Hypothalamus (tissue), 51 donors: ENCODE measurements at places on chromosomes 6 and 20.

- no peak for DNase-seq
These were observed 36.9 kb upstream of the SLC16A10 start for GRCh38 chr6:111050261-111051023.

DNA sequence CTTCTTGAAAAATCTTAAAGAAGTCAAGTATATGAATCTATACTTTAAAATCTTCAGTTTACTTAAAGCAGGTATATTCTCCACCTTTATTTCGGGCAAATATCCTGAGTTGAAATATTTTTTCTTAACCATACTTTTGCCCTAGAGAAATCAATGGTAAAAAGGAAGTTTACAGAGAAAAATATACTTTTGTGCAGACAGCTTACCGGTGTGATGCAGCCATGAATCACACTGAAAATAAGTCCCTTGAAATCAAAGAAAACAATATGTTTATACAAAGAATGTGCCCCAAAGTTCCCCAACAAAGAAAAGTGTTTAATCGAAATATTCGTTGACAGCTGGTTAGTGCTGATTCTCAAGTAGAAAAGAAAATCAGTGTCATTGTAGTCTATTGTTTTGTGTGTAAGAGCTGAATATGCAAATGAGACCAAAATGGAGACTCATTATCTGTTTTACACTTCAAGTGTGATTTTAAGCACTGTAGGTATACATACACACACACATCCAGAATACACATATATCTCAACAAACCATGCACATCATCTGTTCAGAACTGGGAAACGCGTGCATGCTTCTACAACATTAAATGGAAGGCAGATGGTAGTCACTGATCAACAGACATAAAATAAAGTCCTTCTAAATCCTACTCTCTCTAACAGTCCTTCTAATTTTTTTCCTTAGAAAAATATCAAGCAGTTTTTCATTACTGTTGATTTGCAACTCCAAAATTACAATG lies 73.3 kb downstream of the BTBD9 start:
- no peak for DNase-seq

DNA sequence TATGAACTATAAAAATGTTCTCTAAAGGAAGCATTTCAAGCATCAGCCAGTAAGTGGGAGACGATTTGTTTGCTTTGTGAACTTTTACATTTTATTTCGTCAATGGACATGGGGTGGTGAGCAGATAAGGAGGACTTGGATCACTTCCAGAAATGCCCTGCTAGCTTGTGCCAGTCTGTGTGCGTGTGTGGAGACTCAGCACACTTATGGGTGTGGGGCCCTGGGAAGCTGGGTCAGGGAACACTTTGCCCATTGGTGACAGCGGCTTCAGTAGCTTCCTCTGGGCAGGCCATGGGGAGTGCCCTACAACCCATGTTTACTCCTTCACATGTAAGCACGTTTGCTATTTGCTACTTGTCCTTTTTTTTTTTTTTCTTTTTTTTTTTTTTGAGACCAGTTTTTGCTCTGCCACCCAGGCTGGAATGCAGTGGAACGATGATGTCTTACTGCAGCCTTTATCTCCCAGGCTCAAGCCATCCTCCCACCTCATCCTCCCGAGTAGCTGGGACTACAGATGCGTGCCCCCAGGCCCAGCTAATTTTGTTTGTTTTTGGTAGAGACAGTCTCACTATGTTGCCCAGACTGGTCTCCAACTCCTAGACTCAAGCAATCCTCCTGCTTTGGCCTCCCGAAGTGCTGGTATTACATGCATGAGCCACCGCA lies 24.2 kb downstream of the PRDM1 start:
- DNase-seq = no peak

DNA sequence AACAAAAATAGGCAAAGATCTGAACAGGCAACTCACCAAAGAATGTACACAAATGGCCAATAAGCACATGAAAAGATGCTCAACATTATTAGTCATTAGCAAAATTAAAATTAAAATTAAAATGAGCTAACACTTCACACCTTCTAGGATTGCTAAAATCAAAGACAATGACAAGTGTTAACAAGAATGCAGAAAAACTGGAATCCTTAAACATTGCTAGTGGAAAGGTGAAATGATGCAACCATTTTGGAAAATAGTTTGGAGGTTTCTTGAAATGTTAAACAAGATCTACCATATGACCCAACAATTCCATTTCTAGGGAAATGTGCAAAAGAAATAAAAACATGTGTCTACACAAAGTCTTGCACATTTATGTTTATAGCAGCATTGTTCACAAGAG lies 75.5 kb upstream of the DST start:
- DNase-seq = no peak

DNA sequence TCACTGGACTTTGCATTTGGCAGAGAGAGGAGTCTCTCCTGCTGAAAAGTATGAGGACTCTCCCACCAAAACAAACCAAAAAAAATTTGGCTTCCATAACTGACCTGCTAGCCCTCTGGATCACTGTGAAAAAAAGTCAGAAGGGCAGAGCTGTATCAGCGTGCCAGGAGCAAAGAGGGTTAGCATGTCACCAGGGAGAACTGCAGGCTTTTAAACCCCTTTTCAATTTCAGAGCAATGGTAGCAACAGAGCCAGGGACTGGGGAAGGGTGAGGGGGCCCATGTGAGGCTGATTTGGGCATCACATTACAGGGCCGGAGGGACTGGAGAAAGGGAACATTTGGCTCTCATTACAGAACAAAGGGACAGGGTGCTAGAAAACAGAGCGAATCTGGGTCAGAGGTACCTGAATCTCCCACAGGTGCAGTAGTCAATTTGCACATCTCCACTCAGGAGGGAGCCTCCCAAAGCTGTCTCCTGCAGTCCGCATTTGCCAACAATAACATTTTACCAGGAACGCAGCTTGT lies 185.7 kb upstream of the EYA4 start:
- no peak for DNase-seq

- no peak for DNase-seq
These were observed 248.0 kb downstream of the PHF3 start for GRCh38 chr6:63883597-63883996.

GRCh38 chr20:47792021-47792618 lies 6.8 kb upstream of the SULF2 start:
- DNase-seq = no peak

GRCh38 chr6:85726206-85726605 lies 83.5 kb upstream of the SYNCRIP start:
- DNase-seq = no peak

- DNase-seq = peak; percentile 77
These were observed 4.1 kb upstream of the BNIP5 start for GRCh38 chr6:36340618-36341454.

DNA sequence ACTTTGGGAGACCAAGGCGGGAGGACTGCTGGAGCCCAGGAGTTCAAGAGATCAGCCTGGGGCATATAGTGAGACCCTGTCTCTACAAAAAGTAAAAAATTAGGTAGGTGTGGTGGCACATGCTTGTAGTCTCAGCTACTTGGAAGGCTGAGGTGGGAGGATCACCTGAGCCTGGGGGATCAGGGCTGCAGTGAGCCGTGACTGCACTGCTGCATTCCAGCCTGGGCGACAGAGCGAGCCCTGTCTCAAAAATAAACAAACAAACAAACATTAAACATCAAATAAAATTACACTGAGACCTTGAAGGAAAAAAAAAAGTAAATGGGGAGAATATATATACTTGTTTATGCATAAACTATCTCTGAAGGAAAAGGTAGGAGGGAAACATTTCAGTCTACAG lies 387.8 kb downstream of the ZFAND3 start:
- no peak for DNase-seq

- peak; percentile 75 for DNase-seq
These were observed 35.2 kb upstream of the MDFI start for GRCh38 chr6:41602864-41603608.

DNA sequence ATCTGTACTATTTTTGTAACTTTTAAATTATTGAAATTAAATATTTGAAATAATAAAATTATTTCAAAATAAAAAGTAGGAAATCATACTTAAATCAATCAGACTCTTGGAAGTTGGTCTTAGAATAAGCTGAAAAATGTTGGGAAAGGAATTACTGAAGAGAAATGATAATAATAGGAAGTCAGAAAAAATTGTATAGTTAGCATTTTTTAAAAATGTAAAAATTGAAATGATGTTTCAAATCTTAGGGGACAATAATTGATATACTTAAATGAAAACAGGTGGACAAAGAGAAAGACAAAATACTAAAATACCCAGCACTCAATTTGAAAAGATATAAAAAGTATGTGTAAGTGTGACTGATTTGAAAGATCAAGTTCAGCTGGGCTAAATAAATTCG lies 186.1 kb downstream of the BMP2 start:
- DNase-seq = no peak

DNA sequence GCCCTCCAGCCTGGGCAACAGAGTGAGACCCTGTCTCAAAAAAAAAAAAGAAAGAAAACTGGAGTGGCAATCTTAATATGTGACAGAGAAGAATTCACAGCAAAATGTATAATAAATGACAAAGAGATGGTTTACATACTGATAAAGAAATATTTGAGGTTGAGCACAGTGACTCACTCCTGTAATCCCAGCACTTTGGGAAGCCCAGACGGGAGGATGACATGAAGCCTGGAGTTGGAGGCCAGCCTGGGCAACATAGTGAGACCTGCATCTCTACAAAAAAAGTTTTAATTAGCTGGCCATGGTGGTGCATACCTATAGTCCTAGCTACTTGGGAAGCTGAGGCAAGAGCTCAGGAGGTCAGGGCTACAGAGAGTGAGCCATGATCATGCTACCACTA lies 12.4 kb upstream of the DEFB118 start:
- no peak for DNase-seq

GRCh38 chr6:150043501-150044412 lies 18.4 kb upstream of the RAET1L start:
- no peak for DNase-seq

DNA sequence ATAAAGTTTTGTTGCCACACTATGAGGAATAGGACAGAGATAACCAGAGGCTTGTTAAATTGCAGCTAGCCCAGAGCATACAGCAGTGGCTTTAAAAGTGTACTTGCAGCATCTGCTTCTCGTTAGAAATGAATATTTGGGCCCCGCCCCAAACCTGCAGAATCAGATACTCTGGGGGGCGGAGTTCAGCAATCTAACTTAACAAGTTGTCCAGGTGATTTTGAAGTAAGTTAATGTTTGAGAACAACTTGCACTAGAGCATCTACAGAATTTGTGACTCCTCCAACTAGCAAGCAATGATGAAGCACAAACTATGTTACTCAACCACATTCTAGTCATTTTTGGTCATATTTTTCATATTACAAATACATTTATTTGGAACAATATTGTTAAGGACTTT lies 10.6 kb upstream of the SUPT3H start:
- DNase-seq = no peak

DNA sequence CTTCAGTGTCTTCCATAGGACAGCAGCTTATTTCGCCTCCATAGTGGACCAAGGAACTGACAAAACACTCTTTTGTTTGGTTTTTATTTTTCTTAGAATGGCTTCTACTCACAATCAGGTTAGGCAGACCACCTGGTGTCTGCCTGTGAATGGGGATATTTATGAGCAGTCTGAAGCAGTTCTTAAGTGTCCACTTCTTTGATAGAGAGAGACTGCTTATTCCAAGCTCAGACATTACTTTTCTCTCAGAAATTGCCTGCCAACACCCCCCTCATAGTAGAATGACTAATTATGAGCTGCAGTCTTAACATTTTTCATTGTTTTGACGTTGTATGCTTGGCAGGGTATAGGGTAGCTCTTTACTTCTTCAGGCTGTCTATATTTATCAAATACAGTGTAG lies 174.7 kb downstream of the ZFAND3 start:
- no peak for DNase-seq

GRCh38 chr20:31549513-31549880 lies 35.3 kb downstream of the HM13 start:
- no peak for DNase-seq

DNA sequence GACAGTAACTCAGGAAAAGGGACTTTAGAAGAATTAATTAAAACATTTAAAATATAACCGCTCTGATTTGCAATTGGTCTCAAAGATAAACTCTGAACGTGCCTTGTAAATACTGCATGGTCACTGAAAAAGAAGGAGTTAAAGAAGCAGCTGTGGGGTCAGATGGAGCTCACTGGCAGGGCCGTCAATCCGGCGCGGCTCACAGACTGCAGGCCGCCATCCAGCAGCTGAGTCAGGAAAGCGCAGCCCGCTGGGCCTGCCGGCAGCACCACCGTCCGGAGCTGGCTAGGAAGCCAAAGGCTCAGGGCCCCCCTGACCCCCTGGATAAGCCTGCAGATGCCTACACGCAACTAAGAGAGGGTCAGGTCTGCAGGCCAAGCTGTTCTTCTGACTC lies 54.2 kb upstream of the FRMD1 start:
- no peak for DNase-seq

DNA sequence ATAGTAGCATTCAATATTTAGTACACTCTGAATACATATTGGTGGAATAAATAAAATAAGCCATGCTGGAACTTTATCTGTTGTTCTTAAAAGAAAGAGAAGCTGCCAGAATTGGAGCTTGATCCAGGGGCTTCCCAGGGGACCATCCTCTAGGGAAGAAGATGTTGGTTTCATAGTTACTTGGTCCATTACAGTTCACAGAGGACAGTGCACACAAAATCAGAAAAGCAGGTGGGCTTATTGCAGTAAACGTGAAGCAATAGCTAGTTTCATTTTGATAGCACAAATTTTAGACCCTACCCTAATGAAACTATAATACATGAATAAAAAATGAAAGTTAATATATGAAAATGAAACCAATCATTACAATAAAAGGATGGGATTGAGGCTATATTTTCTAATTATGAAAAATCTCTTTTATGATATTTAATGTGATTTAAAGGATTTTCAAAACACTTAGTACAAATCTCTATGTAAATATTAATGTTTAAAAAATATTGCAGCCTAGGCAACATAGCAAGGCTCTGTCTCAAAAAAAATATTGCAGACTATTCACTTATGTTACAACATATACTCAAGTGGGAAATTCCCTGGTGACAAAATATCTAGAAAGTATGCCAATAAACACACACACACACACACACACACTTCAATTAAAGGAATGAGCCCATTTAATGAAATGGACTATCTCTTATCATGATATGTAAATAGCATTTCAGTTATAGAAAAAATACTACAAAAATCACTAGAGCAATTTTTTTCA lies 227.0 kb upstream of the MARCKS start:
- no peak for DNase-seq

DNA sequence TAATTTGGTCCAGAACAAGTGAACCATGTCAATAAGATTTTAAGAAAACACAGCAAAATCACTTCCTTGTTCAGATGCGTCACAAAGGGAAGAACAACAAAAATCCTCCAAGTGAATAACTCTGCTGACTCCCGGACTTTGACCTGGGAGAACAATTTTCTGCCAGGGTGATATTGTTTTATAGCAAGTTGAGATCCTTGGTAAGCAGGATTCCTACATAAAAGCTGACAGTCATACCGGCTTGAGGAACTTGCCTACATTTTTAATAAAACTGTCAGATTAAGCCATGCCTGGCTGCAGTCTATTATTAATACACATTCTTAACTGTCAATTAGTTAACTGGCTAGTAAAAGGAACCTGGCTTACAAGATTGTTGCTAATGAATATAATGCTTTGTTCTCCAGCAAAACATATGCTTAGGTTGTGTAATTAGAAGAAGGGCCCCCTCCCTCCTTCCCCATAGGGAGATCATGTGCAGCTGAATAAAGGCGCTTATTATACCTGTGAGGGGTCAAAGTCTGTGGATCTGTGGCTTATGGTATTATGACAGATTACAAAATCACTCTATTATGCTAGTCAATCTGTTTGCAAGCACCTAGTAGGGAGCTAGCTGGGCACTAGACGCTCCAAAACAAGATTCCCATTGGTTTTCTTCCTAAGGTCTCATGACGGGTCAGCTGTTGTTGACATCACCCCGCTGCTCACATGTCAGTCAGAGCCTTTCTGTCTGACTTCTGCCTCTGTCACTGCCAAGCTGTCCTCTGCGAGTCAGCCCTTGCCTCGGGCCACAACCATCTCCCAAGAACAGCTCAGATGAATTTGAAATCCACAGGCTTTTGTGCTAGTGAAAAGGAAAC lies 44.6 kb upstream of the SEC63 start:
- DNase-seq = peak; percentile 16
